Endothelial cell (in vitro differentiated cells): ENCODE measurements at places on chromosomes 6 and 20. TPM values are rescaled to one million over a fixed set of nuclear protein-coding genes. Genes with fewer than 3 reads are reported as not detected.

Gene PHACTR1
- 39.9 TPM for total RNA-seq

Gene RBM24
- total RNA-seq = 19.6 TPM

GRCh38 chr20:23641936-23642751, 4.4 kb upstream of the CST3 start:
- DNase-seq = no peak
- no peak overlapping the region for H3K27ac ChIP-seq
- no peak overlapping the region for H3K4me3 ChIP-seq
- H3K36me3 ChIP-seq = no peaks in the 10 kb centered on the region

DNA sequence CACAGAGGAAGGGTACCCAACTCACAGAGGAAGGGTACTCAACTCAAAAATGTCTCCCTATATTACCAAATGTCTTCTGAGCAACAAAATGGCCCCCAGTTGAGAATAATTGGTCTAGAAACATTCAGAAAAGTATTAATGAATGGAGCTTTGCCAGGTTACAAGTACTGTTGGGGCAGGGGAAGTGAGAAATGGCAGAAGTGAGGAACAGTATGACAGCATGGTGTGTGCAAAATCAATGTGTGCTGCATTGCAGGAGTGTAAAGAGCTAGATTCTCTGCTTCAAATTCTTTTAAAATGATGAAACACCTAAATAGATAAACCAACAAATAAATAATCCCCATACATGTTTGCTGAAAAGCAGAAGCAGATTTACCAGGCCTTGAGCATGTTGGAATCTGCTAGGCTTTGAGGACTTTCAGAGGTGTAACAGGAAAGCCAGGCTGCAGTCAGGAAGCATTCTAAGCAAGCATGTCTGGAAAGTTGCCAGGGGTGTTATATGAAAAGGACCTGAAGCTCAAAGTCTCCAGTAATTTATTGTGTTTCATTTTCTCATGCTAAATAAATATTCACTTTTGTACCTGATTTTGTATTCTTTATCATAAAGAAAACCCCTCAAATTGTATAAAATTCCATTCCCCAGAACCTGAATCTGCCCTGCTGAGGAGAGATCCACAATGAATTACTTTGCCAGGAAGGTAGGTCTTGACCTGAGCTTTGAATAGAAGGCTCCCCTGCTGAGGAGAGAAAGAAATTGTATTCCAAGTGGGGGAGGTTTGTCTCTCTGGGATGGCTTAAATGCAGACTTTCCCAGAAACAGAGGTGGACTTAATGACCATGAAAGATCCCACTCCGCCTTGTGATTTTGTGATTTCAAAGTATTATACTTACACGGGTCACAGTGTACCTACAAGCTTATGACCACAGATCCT, 265.0 kb upstream of the MARCKS start:
- peak overlapping the region; percentile 22 for H3K27ac ChIP-seq
- H3K4me3 ChIP-seq = no peak overlapping the region
- DNase-seq = no peak
- no peaks in the 10 kb centered on the region for H3K36me3 ChIP-seq
- H3K4me1 ChIP-seq = peaks cover 29% of the 10 kb centered on the region
- H3K27me3 ChIP-seq = peaks cover 4% of the 10 kb centered on the region

DNA sequence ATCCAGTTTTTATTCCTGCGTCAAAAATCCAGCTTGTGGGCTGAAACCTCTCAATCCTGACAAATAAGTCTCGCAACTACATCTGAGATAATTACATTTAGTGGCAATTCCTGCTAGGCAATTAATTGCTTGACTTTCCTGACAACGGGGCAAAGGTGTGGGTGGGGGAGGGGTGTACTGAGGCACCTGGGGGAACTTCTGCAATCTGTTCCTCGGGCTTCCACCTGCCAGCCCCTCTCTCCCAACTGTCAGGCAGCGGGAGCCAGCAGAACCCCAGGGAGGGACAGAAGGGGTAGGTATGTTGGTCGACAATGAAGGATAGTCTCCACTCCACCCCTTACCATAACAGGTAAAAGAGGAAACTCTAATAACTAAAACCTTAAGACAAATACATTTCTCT, 6.8 kb downstream of the C6orf52 start:
- peaks cover 35% of the 10 kb centered on the region for H3K4me1 ChIP-seq
- H3K27ac ChIP-seq = no peak overlapping the region
- no peak overlapping the region for H3K4me3 ChIP-seq
- DNase-seq = no peak

- no peak for DNase-seq
- no peaks in the 10 kb centered on the region for H3K27me3 ChIP-seq
- H3K36me3 ChIP-seq = peaks cover 3% of the 10 kb centered on the region
- H3K27ac ChIP-seq = no peak overlapping the region
- peaks cover 8% of the 10 kb centered on the region for H3K4me1 ChIP-seq
Measured at GRCh38 chr6:110048221-110048875, 70.2 kb downstream of the GPR6 start.

- H3K36me3 ChIP-seq = no peaks in the 10 kb centered on the region
- H3K4me1 ChIP-seq = no peaks in the 10 kb centered on the region
- DNase-seq = no peak
- H3K27me3 ChIP-seq = no peaks in the 10 kb centered on the region
Measured at GRCh38 chr6:73558624-73559398, 38.0 kb upstream of the EEF1A1 start.

DNA sequence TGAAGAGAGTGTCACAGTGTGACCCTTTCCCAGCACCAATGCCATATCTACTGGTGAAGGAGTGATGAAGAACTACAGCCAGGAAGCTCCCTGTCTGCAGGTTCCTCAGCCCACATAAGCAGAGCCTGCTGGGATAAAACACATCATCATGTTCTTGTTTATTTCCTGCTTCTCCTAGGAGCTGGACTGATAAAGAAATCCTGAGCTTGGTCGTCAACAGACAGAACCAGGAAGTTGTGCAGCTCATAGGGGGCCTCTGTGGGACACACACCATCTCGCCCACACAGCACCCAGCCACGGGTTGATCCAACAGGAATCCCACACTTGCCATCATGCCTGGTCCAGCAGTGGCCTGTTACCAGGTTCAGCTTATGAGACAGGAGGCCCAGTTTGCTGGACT, 2.8 kb upstream of the CSTL1 start:
- no peaks in the 10 kb centered on the region for H3K36me3 ChIP-seq
- peak overlapping the region; percentile 74 for H3K27ac ChIP-seq
- no peaks in the 10 kb centered on the region for H3K27me3 ChIP-seq

DNA sequence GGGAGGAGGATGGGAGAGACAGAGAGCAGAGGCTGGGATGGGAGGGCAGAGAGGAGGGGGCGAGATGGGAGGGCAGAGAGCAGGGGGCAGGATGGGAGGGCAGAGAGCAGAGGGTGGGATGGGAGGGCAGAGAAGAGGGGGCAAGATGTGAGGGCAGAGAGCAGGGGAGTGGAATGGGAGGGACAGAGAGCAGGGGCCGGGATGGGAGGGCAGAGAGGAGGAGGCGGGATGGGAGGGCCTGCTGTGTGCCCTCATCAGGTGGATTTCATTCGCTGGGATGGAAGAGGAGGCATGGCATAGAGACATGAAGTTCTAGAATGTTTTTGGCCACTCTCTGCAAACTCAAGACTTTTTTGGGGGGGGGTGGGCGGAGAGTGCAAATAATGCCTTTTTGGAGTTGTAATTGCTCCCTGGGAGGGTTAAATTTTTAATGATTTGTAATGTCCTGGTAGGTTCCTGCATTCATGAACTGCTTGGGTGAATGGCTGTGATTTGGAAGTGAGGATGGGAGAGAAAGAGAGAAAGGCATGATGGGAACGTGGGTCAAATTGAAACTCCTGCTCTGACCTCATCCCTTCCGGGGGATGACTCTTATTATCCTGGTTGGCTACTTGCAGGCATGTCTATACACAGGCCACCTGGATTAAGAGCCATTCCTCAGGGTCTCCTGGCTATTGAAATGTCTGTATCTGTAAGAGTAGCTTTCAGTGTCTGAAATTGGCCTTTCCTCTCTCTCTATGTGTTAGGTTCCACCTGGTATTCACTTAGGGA, 162.4 kb upstream of the AGPAT4 start:
- no peak for DNase-seq
- H3K36me3 ChIP-seq = no peaks in the 10 kb centered on the region
- no peak overlapping the region for H3K4me3 ChIP-seq
- peaks cover 2% of the 10 kb centered on the region for H3K27me3 ChIP-seq
- peaks cover 10% of the 10 kb centered on the region for H3K4me1 ChIP-seq
- H3K27ac ChIP-seq = no peak overlapping the region

- H3K4me1 ChIP-seq = no peaks in the 10 kb centered on the region
- no peak overlapping the region for H3K27ac ChIP-seq
- no peaks in the 10 kb centered on the region for H3K36me3 ChIP-seq
- H3K4me3 ChIP-seq = no peak overlapping the region
Measured at GRCh38 chr6:24743944-24744335, 25.0 kb upstream of the C6orf62 start.

DNA sequence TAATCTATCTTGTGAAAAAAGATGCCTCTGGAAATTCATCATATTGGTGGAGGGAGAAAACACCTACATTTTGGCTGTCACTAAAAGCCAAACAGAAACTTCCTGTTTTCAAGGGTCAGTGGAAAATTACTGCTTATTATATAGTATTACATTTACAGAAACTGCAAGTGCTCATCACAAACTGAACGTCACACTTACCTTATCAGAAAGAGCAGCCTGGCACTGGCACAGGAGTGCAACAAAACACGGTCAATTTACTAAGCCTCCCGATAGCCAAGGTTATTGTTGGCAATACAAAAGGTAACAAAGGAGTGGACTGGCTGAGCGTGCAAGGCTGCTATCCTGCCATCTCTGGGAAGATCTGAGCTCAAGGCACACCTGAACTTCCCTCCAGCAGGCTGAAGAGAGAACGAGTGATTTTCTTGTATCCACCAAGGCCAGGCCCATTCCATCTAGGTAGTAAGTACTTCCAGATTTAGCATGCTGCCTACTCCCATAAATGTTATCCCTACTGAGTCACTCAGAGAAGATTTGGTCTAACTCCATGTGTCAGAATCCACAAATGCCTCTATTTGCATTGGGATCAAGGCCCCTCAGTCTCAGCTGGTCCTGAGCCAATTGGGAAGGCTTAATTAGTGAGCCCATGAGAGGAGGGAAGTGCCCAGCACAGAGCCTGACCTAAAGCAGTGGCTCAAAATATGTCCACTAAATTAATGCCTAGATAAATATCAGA, 399.8 kb downstream of the BTBD9 start:
- peaks cover 3% of the 10 kb centered on the region for H3K27me3 ChIP-seq
- no peak overlapping the region for H3K4me3 ChIP-seq
- no peaks in the 10 kb centered on the region for H3K36me3 ChIP-seq
- H3K27ac ChIP-seq = no peak overlapping the region
- peaks cover 20% of the 10 kb centered on the region for H3K4me1 ChIP-seq
- no peak for DNase-seq
